ENCODE measurements at places on chromosomes 13 and 19. TPM values are rescaled to one million over a fixed set of nuclear protein-coding genes. Genes with fewer than 3 reads are reported as not detected.

The KIR3DL1 gene
- 0.38 TPM for total RNA-seq

The CEACAM6 gene
- not detected for total RNA-seq

The PLPPR3 gene
- total RNA-seq = not detected

The ACP7 gene
- not detected for total RNA-seq

The FSD1 gene
- total RNA-seq = 19.9 TPM

The HCST gene
- 63.0 TPM for total RNA-seq

The CEACAM4 gene
- total RNA-seq = not detected

The IZUMO1 gene
- total RNA-seq = not detected

The ZNF358 gene
- 9.0 TPM for total RNA-seq

The PGLYRP1 gene
- total RNA-seq = not detected

The HSPB6 gene
- total RNA-seq = not detected

The MED4 gene
- 58.7 TPM for total RNA-seq

The SERTM1 gene
- not detected for total RNA-seq

The GAPDHS gene
- not detected for total RNA-seq

The FXYD7 gene
- not detected for total RNA-seq

The TNFSF13B gene
- 0.53 TPM for total RNA-seq

The C1QTNF9 gene
- not detected for total RNA-seq

The FFAR3 gene
- 0.38 TPM for total RNA-seq

The FAM216B gene
- total RNA-seq = not detected

The GPC6 gene
- not detected for total RNA-seq

The TYROBP gene
- total RNA-seq = not detected

The ANKLE1 gene
- total RNA-seq = 21.0 TPM

The PRSS57 gene
- total RNA-seq = not detected

The LGI4 gene
- not detected for total RNA-seq

The CASP14 gene
- total RNA-seq = not detected

The ZIC2 gene
- not detected for total RNA-seq

The LIN7B gene
- total RNA-seq = 4.9 TPM

The DZIP1 gene
- 0.13 TPM for total RNA-seq

The BRD4 gene
- total RNA-seq = 104 TPM

The HOMER3 gene
- 1.3 TPM for total RNA-seq

The SLC25A41 gene
- 0.48 TPM for total RNA-seq

The RCBTB1 gene
- total RNA-seq = 17.6 TPM

The ZNF285 gene
- total RNA-seq = 0.72 TPM

The ZNF100 gene
- 20.5 TPM for total RNA-seq

The ZNF470 gene
- 2.9 TPM for total RNA-seq

The ABHD13 gene
- 5.3 TPM for total RNA-seq
